ENCODE measurements at places on chromosomes 7 and 10.

DNA sequence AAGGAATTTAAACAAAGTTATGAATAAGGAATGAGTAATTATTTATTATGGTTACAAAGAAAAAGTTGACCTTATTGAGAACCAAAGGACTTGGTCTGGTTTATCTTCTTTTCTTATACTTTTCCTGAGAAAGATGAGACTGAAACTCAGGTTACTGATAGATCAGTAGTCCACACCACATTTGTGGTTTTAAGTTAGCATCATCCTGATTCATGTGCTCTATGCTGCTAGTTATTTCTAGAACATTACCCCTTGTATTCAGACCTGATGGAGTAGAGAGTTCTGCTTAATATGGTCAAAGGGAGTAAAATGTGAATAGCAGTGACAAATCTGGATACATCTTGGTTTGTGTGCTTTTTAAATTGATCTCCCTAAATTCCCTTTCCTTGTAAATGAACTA, 63.8 kb downstream of the FOXP2 start:
- no peak for DNase-seq

DNA sequence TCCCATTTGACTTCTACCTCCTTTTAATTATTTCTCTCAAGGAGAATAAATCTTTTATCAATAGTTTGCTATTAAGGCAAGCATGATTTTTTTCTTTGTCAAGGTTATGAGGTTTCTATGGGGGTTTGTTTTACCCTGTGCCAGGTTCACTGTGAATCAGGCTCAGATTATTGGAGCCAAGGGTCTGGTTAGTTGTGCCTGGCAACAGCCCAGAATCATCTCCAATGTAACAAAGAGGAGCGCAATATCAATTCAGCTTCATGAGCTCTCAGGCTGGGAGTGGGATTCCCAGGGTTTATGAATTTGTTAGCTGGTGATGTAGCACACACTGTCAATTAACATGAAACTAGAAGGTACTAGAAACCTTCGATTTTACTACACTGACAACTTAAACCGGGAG, 73.2 kb downstream of the AASS start:
- DNase-seq, result peak; percentile 5

DNA sequence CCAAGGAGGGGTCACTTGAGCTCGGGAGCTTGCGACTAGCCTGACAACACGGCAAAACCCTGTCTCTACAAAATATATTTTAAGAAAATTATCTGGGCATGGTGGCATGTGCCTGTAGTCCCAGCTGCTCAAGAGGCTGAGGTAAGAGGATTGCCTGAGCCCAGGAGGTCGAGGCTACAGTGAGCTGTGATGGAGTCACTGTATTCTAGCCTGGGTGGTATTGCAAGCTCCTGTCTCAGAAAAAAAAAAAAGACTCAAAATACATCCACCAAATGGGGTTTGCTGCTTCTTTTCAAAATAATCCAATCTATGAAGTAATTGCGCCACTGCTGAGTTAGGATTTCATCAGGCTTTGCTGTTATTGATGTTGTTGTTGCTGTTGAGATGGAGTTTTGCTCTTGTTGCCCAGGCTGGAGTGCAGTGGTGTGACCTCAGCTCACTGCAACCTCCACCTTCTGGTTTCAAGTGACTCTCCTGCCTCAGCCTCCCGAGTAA, 11.1 kb upstream of the VIM start:
- no peak for DNase-seq

DNA sequence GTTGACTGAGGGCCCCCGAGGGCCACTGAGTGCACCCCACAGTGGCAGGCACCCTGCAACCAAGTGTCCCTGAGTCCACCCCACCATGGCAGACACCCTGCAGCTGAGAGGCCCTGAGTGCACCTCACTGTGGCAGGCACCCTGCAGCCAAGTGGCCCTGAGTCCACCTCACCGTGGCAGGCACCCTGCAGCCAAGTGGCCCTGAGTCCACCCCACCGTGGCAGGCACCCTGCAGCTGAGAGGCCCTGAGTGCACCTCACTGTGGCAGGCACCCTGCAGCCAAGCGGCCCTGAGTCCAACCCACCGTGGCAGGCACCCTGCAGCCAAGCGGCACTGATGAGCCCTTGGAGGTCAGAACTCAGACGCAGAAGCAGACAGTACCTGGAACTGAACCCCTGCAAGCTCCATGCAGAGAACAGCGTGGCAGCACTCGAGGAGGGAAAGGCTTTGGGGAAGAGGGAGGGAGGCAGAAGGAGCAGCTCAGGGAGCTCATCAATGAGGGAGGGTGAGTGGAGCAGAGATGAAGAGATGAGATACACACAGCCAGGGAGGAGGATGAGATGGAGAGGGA, 156.5 kb downstream of the WDR37 start:
- no peak for DNase-seq

DNA sequence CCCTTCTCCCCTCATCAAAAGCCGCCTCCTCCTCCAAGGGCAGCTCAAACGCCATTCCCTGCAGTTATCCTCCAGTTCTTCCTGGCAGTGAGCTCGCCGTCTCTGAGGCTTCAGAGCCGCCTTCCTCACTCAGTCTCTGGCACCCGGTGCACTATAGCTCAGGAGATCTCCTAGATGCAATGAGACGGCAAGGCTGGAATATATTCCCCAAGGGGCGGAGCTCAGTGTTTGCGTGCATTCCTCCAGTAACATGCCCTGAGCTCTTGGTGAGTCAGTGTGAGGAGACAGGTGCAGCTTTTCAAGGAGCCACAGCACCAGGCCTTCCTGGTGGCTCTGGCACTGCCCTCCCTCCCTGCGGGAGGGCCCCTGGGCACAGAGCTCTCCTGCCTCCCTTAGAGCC, 512.6 kb upstream of the FOXK1 start:
- no peak for DNase-seq

- no peak for DNase-seq
Observed at GRCh38 chr10:106410331-106410730, 754.2 kb downstream of the SORCS1 start.

DNA sequence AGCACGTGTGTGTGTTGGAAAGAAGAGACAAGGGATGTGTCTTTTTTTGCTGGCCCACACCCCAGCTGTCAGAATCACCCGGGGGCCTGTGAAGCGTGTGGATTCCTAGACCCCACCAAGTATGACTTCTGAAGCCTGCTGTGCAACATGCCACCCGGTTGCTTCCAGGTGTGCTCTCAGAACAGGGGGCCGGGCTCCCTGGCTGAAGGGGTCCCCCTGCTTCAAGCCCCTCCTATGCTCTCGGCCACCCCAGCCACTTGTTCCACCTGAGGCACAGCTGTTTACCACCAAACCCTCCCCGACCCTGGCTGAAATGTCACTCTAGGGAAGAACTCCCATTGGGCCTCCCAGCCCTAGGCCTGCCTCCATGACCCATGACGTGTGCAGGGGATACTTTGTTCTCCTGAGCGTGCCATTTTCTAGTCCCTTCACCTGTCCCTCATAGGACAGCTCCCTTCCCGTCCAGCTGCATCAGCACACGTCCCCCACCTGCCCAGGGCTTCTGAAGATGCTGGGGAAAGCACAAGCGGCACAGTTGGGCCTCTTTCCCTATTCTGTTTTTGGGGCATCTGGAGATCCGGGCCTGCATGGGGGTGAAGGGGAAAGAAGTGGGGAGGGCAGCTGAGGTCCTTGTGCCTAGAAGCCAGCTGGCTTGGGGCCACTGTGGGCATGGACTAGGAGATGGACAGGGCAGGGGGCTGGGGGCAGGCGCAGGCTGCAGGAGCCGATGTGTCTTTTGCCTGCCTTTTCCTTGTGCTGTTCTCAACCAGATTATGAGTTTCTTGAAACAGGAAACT, 33.3 kb downstream of the CRHR2 start:
- no peak for DNase-seq

GRCh38 chr7:54811846-54812254, 52.8 kb upstream of the SEC61G start:
- no peak for DNase-seq

GRCh38 chr7:158495216-158495615, 92.4 kb downstream of the PTPRN2 start:
- no peak for DNase-seq

- DNase-seq, result no peak
Observed at GRCh38 chr7:30351286-30351685, 66.9 kb downstream of the ZNRF2 start.

All from NCI-H1092 treated with DMSO at 0.1 percent for 48 hours (cell line).